BE2C (cell line): ENCODE measurements at places on chromosomes 16 and 17.

- no peak for DNase-seq
Measured at GRCh38 chr16:27049117-27049516, 17.6 kb upstream of the C16orf82 start.

DNA sequence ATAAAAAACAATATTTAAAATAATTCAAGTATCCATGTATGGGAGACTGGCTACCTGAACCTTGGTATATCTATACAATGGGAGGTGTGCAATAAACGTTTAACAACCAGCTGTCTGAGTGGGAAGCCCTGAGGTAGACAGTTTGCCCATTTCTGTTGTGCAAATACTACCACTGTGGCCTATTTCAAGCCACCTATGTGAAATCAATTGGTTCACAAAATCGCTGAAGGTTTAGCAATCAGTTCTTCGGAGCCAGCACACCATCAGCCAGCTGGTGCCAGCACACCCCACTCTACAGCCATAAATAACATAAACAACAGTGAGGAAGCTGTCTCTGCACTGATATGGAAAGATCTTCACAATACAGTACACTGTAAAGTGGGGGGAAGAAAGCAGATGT is 46.7 kb upstream of the KDM8 start:
- no peak for DNase-seq

DNA sequence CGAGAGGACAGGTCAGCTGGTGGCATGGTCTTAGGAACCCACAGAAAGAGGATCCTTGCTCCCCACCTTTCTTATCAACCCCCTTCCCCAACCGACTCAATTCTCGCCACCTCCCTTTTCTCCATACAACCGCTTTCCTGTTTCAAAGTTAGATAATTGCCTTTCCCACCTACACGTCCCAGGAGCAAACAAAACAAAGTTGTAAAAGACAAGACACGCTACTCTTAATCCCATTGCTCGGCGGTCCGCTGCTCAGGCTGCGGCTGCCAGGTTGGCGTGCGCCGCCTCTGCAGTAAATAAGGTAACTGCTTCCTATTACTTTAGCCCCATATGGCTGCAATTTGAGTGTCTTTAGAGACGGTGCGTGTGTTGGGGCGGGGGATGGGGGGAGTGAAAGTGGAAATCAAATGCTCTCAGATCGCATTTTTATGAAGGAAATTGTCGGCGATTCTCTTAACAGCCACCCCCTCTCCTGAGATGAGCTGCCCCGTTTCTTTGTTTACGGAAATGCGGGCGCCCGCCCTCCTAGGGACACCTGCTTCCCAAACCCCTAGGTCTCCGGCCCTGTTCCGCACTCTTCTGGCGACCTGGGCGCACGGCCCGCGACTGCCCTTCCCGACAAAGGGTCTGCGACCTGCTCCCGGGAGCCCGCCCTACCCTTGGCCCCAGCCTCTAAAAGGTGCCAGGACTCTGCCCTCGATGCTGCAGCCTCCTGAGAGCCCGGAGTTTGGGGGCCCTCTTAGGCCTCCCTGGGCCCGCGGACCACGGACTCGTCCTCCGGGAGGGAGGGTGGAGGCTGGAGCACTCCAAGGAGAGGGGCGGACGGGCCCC is 3.7 kb upstream of the CBX8 start:
- peak; percentile 52 for DNase-seq

DNA sequence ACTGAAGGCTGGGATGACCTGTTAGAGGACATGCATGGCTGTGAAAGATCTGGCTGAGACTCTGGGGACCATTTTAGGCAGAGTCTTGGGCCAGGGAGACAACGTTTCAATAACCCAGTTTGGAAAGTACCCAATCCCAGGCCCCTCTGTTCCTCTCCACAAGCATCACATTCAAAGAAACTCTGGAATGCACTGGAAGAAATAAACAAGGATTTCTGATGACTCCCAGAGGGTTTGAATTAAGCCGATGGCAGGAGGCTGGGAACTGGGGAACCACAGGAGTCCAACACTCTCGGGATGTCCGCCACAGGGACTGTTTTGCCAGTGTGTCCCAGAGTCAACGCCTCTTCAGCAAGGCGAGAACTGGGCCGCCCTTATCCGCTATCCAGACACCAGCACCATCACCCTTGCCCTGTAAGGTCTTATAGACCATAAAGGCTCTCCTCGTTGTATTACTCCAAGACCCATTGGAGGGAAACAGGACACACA is 3.3 kb downstream of the PMP22 start:
- peak; percentile 12 for DNase-seq

- peak; percentile 67 for DNase-seq
Measured at GRCh38 chr16:24010440-24011089, 174.8 kb downstream of the PRKCB start.

DNA sequence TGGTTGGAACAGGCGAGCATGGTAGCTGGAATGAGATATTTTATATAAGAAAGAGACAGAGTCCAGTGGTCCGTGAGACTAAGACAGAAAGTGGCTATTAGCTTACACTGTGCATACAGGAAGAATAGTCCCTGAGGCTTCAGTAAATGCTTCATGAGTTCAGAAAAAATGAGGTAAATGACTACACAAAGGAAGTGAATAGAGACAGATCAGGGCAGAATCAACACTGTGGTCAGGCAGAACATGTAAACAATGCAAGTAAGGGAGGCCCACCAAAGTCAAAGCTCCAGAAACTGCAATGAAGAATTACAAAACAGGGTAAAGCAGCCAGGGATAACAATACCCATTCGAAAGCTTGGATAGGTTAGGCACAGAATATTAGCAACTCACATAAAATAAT is 4.8 kb downstream of the ABCA10 start:
- no peak for DNase-seq

GRCh38 chr16:70734522-70735095 is 48.8 kb upstream of the MTSS2 start:
- DNase-seq: no peak

- no peak for DNase-seq
Measured at GRCh38 chr16:10965440-10966061, 21.2 kb downstream of the CLEC16A start.

- no peak for DNase-seq
Measured at GRCh38 chr16:75644240-75645012, 3.0 kb downstream of the KARS1 start.

DNA sequence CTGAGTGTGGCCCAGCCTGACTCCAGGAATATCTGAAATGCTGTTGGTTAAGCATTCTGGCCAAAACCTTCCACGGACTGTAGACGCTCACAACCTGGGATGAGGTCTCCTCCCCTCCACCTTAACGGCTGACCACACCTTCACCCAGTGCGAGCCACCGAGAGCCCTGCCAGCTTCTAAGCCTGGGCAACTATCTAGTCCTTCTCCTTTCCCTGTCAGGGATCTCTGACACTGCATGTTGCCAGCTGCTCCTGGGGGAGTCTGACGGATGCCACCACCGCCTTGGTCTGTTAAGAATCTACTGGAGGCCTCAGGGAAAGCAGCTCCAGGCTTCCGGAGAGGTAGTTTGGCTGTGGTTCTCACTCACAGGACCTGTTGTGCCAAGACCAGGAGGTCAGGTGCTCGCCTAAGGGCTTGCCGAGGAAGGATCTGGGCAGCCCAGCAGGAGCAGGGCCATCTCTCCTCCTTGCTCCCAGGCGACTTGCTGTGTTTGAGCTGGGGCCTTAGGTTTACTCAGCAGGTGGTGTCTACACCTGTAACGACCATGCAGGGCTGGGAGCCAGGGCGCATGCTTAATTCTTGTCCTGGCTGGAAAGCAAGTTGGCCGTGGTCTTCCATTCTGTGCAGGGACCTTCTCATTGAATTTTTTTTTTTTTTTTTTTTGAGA is 111.8 kb downstream of the NTN1 start:
- no peak for DNase-seq

- no peak for DNase-seq
Measured at GRCh38 chr17:57366558-57367351, 110.4 kb downstream of the MSI2 start.

GRCh38 chr17:58615768-58616659 is 75.8 kb downstream of the TEX14 start:
- DNase-seq: no peak

DNA sequence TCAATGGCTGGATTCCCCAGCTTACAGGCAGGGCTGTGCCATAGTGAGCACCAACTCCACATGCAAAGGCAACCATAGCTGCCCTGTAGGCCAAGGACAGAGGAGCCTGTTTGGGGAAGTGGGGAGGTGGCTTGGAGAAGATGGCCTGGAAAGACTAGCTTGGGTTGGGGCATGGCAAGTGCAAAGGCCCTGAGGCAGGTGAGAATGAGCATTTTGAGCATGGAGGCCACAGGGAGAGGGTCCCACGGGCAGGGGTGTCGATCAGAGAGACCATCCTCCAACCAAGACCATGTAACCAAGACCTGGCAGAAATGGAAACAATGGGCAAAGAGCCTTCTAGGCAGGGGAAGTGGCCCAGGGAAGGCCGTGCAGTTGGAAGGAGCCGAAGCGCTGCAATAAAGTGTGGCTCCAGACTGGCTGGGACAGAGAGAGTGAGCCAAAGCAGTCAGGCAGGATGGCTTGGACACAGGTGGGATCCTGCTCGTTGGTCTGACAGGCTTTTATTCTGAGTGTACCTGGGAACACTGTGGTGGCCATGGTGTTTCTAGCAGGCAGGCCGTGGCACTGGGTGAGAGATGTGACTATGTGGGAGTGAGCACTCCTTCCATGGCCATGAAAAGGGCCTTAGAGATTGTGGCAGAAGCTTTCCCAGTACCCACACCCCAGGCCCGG is 24.8 kb upstream of the MPRIP start:
- DNase-seq: no peak
